ENCODE measurements at places on chromosomes 12 and 14.

GRCh38 chr14:58961045-58961731 lies 227.3 kb upstream of the DAAM1 start:
- DNase-seq, result no peak

DNA sequence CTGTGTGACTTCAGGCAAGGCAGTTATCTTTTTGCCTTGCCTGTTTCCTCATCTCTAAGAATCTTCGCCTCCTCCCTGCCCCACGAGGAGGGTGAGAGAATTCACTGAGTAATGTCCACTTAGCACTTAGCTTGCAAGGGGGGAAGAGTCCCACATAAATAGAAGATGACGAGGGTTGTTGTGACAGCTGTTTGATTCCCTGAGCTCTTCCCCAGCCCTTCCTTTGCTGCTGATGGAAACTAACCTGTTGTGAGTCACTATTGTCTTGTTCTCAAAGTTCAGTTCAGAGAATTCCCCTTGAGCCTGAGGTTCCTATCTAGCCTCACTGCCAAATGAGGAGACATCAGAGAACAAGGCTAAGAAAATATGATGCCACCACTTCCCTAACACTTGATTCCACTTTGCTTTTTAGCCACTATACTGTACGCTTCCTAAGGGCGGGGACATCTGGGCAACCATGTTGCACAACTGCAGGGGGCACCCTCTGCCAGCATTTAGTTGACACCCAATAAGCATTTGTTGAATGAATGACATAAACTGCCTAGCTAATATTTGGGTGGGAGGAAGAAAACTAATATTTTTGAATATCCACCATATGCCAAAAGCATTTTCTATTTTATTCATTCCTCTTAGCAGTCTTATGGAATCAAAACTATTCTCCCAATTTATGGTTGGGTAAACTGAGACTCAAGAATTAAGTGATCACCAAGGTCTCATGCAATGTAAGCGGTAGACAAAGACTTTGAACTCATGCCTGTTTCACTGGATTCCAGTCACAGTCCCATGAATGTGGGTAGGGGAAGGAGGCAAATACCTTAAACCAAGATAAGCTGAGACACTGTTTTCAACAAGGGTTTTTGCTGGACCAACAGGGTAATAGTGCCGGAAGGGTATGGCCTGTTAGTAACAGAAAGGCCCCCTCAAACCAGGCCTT lies 77.6 kb downstream of the ZFP36L1 start:
- DNase-seq, result no peak

DNA sequence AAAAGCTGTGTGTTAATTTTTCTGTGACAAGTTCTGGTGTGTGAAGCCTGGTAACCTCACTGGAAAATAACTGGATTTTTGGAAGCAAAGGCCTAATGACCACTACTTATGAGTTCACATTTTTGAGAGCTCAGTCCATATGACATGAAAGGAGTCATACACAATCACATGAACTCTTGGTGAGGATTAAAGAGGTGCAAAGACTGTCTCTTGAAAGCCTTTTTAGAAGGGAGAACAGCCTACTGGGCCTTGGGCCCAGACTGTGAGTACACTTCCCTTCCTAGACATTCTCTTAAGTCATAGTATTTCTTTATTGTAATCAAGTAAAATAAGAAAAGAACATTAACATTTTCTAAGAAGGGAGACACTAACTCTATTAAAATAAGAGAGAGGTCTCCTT lies 176.1 kb downstream of the BCAT1 start:
- no peak for DNase-seq

- no peak for DNase-seq
These were observed 181.0 kb downstream of the IPO8 start for GRCh38 chr12:30514666-30515065.

GRCh38 chr12:31591380-31591901 lies 505 bp upstream of the DENND5B start:
- peak; percentile 73 for DNase-seq

- DNase-seq, result no peak
These were observed 78.9 kb upstream of the SLC38A2 start for GRCh38 chr12:46451276-46452021.
